ENCODE measurements at places on chromosomes 1 and 21. TPM values are rescaled to one million over a fixed set of nuclear protein-coding genes. Genes with fewer than 3 reads are reported as not detected.
A peak's percentile ranks its signal among the peaks of the same experiment; 100 is the strongest.

The C1QTNF12 gene
- polyA plus RNA-seq: 2.1 TPM

The IFI44L gene
- polyA plus RNA-seq: not detected

The DVL1 gene
- 59.8 TPM for polyA plus RNA-seq

The CACNA1E gene
- 0.98 TPM for polyA plus RNA-seq

The APCS gene
- not detected for polyA plus RNA-seq

The PDE4B gene
- 2.2 TPM for polyA plus RNA-seq

The BATF3 gene
- polyA plus RNA-seq: 6.6 TPM

The TAL1 gene
- 0.06 TPM for polyA plus RNA-seq

The SH2D2A gene
- 13.7 TPM for polyA plus RNA-seq

GRCh38 chr1:32888134-32888533 is 1.8 kb downstream of the HPCA start:
- no peak for DNase-seq
- no peaks in the 10 kb centered on the region for H3K36me3 ChIP-seq
- H3K27me3 ChIP-seq: peaks cover 31% of the 10 kb centered on the region
- H3K4me3 ChIP-seq: no peak overlapping the region

DNA sequence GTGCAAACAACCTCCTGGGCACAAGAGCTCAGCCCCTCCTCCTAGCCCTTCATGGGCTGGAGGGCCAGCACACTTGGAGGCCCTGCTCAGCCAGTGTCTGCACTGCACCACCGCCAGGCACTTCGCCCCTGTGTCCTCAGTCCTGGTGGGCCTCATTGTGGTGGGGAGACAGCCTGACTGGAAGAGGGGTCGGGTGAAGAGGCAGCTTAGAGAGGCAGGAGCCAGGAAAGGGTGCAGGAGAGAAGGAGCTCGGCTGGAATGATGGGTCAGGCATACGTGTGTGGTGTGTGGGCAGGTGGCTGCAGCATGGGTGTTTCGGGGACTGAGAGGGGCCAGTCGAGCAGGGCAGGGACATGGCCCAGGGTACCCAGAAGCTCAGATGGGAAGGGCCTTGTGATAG is 4.1 kb downstream of the WNT3A start:
- H3K27me3 ChIP-seq: peaks cover 72% of the 10 kb centered on the region
- H3K4me3 ChIP-seq: no peak overlapping the region
- H3K27ac ChIP-seq: no peak overlapping the region
- H3K36me3 ChIP-seq: peaks cover 6% of the 10 kb centered on the region

- peak overlapping the region; percentile 45 for H3K4me3 ChIP-seq
- no peaks in the 10 kb centered on the region for H3K27me3 ChIP-seq
- H3K27ac ChIP-seq: no peak overlapping the region
- peaks cover 10% of the 10 kb centered on the region for H3K36me3 ChIP-seq
- no peak for DNase-seq
- peaks cover 25% of the 10 kb centered on the region for H3K4me1 ChIP-seq
These were observed 2.4 kb downstream of the ATP8B2 start for GRCh38 chr1:154327466-154328317.

GRCh38 chr1:214031267-214031650 is 43.5 kb downstream of the PROX1 start:
- H3K27me3 ChIP-seq: no peaks in the 10 kb centered on the region
- no peaks in the 10 kb centered on the region for H3K36me3 ChIP-seq
- peaks cover 30% of the 10 kb centered on the region for H3K4me1 ChIP-seq
- H3K27ac ChIP-seq: no peak overlapping the region
- no peak overlapping the region for H3K4me3 ChIP-seq

GRCh38 chr1:177556163-177556562 is 385.4 kb downstream of the BRINP2 start:
- H3K4me1 ChIP-seq: no peaks in the 10 kb centered on the region
- H3K27me3 ChIP-seq: no peaks in the 10 kb centered on the region
- no peaks in the 10 kb centered on the region for H3K36me3 ChIP-seq
- H3K27ac ChIP-seq: no peak overlapping the region

DNA sequence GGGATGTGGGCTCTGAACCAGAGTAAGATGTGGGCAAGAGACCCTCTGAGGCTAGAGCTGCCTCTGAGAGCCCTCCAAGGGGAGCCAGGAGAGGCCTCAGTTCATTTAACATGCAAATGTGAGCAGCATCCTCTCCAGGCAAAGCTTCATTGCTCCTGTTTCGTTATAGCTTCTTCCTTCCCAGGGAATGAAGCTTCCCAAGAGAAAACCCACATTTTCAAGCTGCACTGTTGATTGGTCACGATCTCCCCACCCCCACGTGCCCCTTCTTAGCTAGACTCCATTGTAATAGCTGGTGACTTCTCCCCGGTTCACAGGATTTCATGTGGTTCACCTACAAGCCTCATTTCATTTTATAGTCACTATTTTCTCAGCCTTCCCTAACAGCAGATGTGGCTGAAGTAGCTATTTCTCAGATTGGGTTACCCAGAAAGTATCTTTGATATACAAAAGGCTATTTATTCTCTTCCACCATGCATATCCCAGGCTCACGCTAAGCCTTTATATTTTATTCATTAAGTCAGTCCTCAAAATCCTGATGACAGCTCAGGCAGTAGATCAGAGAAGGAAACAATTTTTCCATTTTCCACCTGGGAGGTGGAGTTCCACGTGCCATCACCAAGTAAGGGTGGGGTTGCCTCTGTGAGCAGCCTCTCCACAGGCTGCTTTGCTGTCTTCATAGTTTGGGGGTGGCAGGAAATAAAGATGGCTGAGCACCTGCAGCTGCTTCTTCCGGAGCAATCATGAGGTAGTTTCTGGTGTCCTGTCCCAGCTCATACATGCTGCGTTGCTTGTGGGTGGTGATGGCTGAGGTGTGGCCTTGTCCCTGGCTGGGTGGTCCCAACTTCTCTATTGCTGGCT is 178.3 kb upstream of the RAB4A start:
- H3K27me3 ChIP-seq: no peaks in the 10 kb centered on the region
- no peaks in the 10 kb centered on the region for H3K36me3 ChIP-seq
- H3K4me1 ChIP-seq: peaks cover 25% of the 10 kb centered on the region
- H3K4me3 ChIP-seq: no peak overlapping the region

DNA sequence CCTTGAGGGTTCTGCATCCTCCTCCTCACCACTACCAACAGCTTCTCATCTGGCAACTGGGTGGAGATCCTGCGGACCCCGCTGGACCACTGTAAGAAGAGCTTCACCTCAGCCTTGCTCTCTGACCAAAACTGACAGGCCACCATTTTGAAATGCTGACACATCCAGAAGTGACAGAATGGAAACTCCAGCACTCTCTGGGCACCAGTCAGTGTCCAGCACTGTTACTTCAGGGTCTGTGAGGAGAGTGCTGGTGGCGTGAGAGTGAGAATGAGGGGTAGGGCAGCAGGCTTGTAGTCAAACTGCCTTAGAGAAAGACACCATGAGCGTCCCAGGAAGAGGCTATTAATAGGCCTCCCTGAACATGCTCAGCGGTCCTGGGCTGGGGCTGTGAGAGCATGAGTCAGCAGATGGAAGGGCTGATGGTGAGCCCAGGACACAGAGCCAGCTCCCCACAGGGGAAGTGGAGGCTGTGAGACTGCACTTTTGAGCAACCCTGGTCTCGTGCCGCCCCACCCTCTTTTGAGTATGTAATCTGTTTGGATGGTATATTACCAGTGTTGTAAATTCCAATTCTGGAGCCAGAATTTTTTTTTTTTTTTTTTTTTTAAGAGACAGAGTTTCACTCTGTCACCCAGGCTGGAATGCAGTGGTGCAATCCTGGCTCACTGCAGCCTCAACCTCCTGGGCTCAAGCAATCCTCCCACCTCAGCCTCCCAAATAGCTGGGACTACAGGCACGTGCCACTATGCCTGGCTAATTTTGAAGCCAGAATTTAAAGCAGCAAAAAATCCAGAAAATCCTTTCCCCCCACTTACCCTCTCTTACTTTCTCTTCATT is 34.4 kb upstream of the SLC30A1 start:
- no peaks in the 10 kb centered on the region for H3K4me1 ChIP-seq
- H3K27me3 ChIP-seq: no peaks in the 10 kb centered on the region
- H3K36me3 ChIP-seq: no peaks in the 10 kb centered on the region
- no peak for DNase-seq
- H3K4me3 ChIP-seq: no peak overlapping the region

- H3K27me3 ChIP-seq: no peaks in the 10 kb centered on the region
- DNase-seq: no peak
- no peak overlapping the region for H3K4me3 ChIP-seq
- H3K36me3 ChIP-seq: no peaks in the 10 kb centered on the region
These were observed 48.9 kb upstream of the LEPR start for GRCh38 chr1:65371544-65371943.

DNA sequence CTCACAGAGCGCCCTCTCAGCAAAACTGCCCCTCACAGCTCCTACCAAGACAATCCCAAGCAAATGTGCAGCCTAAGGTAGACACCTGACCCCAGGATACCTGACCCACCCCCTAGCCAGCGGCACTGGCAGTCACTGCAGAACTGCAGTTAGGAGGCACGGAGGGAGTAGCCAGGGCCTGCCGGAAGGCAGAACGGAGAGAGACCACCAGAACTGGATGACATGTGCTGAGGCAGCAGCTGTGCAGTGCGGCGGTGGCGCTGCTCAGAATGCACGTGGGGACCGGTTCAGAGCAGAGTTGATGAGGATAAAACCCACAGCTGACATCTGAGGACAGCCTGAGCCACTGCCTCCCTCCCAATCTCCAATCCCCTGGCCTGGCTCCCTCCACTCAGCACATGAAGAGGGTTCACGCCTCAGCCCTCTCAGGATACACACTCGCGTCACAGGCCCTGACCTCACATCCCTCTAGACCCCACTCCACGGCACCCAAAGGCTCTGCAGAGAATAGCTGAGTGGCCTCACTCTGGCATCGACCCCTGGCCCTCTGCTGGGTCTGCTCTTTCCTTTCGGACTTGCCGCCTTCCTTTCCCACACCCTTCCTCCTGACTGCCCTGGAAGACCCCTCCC is 29.6 kb downstream of the UBE2G2 start:
- H3K27me3 ChIP-seq: no peaks in the 10 kb centered on the region
- H3K4me3 ChIP-seq: no peak overlapping the region
- peaks cover 11% of the 10 kb centered on the region for H3K4me1 ChIP-seq

- peaks cover 54% of the 10 kb centered on the region for H3K4me1 ChIP-seq
- H3K36me3 ChIP-seq: no peaks in the 10 kb centered on the region
- no peak for DNase-seq
- no peak overlapping the region for H3K27ac ChIP-seq
- H3K4me3 ChIP-seq: peak overlapping the region; percentile 35
These were observed 3.8 kb downstream of the GFI1 start for GRCh38 chr1:92482665-92483609.

DNA sequence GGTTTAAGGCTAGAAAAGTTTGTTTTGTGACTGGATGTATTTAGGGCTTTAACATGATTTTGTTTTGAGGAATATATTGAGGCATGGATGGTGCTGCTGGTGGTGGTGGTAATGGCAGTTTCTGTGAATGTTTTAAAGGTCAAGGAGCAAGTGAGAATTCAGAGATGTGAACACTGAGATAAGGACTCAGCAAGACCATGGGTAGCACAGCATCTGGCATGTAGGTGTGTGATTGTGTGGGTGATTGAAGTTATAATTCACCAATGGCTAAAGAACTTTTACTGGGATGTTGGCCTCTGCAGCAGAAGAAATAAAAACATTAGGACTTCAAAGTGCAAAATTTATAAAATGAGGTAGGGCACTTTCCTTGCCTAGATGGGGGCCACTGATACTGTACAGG is 65.9 kb downstream of the MACF1 start:
- H3K4me1 ChIP-seq: peaks cover 18% of the 10 kb centered on the region
- no peak overlapping the region for H3K27ac ChIP-seq
- DNase-seq: no peak
- H3K4me3 ChIP-seq: peak overlapping the region; percentile 10
- no peaks in the 10 kb centered on the region for H3K36me3 ChIP-seq

DNA sequence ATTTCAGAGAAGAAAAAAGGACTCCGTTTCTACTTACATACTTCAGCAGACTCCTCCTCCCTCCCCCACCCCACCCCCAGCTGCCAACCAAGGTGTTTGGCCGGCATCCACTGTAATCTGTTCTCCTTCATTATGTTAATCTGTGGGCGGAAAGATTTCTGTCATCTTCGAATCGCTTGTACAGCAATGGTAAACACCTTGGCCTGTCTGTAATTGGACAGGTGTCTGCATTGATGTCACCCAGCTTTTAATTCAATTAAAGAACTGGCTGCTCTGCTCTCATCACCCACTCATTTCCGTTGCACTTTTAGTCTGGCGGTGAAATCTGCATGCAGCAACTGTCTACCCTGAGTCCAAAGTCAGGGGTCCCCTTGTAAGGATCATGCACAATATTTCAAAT is 368.6 kb downstream of the USH2A start:
- H3K4me3 ChIP-seq: no peak overlapping the region
- H3K27ac ChIP-seq: no peak overlapping the region
- no peaks in the 10 kb centered on the region for H3K27me3 ChIP-seq

DNA sequence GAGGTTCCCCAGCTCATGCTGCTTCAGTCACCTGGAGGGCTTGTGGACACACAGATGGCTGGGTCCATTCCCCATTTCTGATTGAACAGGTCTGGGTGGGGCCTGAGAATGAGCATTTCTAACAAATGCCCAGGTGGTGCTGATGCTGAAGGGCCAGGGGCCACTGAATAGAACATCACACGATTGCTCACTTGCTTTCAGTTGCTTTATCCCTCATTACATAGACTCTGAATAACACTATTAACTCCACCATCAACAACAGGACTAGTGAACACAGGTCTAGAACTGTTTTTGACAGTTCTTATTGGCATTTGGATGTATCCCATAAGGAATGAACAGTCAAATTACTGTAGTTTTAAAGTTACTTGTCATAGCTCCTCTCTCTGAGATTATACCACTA is 12.1 kb downstream of the TRAPPC10 start:
- H3K4me1 ChIP-seq: peaks cover 15% of the 10 kb centered on the region
- no peaks in the 10 kb centered on the region for H3K36me3 ChIP-seq
- no peaks in the 10 kb centered on the region for H3K27me3 ChIP-seq
- H3K4me3 ChIP-seq: no peak overlapping the region

DNA sequence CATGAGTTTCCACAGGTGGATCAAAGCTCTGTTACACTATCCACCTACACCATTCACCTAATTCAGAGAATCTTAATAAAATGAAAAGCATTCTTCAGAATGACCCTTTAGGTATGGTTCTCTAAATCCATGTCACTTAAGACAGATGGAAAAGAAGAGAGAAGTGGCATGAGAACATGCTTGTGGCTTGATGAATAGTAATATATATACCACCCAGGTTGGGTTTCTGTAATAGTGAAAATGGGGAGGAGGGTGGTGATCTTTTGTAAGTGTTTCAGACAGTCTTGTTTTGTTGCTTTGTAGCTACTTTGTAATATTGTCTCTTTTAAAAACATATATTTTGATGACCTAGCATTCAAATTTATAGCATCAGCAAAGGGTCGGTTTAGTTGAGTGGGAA is 469.8 kb downstream of the USP25 start:
- H3K4me1 ChIP-seq: no peaks in the 10 kb centered on the region
- no peak for DNase-seq
- no peak overlapping the region for H3K4me3 ChIP-seq
- H3K27me3 ChIP-seq: no peaks in the 10 kb centered on the region
- no peak overlapping the region for H3K27ac ChIP-seq

GRCh38 chr1:59357645-59358320 is 60.9 kb downstream of the FGGY start:
- H3K4me1 ChIP-seq: no peaks in the 10 kb centered on the region
- no peak for DNase-seq
- H3K27me3 ChIP-seq: no peaks in the 10 kb centered on the region
- no peak overlapping the region for H3K27ac ChIP-seq
- no peak overlapping the region for H3K4me3 ChIP-seq
- no peaks in the 10 kb centered on the region for H3K36me3 ChIP-seq

GRCh38 chr1:54564312-54565112 is 16.5 kb downstream of the ACOT11 start:
- H3K36me3 ChIP-seq: no peaks in the 10 kb centered on the region
- H3K27me3 ChIP-seq: no peaks in the 10 kb centered on the region
- no peak for DNase-seq

- no peaks in the 10 kb centered on the region for H3K36me3 ChIP-seq
- H3K27ac ChIP-seq: no peak overlapping the region
- no peaks in the 10 kb centered on the region for H3K4me1 ChIP-seq
- H3K27me3 ChIP-seq: no peaks in the 10 kb centered on the region
- DNase-seq: no peak
- H3K4me3 ChIP-seq: no peak overlapping the region
These were observed 10.0 kb upstream of the DNMT3L start for GRCh38 chr21:44271558-44272283.

All from H1 (cell line).